ENCODE measurements at places on chromosomes 3 and 15.

- DNase-seq, result no peak
Measured at GRCh38 chr3:57226176-57226575, 1.4 kb upstream of the APPL1 start.

DNA sequence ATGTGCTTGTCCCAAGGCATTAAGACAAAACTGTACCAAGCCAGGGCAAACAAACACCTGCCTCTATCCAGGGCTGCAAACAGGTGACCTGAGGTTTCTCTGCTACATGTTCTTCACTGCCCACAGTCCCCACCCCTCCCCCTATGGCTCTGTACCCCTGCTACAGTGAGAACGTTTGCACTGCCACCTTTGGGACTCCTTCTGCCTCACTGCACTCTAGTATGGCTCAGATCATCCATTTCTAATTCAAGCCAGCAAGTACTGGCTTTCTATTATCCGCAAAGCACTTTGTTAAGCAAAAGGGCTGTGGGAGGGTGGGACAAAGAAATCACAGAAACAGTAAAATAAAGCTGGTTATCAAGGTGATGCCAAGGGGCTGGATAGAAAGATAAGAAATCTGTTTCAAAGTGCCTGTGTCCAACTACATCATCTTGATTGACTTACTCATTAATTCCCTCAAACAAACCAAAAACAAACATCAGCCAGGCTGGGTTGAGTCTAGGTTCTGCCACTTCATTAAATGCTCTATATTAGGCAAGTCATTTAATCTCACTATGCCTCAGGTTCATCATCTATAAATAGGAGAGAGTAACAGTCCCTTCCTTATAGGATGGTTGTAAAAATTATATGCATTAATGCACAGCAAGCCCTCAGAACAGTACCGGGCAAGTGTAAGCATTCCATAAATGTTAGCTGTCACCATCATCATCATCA is 95.3 kb downstream of the PDZRN3 start:
- DNase-seq, result no peak

GRCh38 chr15:82040862-82041261 is 5.0 kb downstream of the MEX3B start:
- peak; percentile 50 for DNase-seq

DNA sequence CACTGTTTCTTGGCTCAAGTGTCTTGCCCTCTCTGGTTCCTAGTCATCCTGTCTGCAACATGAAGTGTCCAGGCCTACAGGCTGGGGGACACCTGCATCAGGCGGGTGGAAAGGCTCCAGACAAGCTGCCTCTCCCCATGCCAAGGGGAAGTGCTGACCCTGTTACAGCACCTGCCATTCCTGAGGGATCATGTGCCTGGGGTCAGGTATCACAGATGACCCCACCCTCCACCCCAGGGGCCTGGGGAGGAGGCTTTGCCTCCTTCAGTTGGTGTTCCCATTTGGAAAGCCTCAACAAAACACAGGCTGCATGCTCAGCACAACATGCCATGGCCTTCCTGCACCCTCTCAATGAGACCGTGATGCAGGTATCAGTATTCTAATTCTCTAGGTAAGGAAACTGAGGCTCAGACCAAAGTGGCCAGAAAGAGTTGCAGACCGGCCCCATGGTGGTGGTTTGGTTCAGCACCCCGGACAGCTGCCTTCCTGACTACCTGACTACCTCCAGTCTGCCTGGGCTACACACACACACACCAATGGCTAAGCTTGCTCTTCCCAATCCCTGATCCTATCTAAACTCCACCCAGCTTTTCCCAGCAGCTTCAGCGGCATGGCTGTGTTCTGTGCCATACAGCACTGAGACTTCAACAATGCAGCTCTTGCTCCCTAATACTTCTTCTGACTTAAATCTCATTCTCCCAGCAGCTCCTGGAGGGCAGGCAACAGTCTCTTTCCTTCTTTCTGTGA is 69.7 kb upstream of the LINGO1 start:
- DNase-seq, result no peak

DNA sequence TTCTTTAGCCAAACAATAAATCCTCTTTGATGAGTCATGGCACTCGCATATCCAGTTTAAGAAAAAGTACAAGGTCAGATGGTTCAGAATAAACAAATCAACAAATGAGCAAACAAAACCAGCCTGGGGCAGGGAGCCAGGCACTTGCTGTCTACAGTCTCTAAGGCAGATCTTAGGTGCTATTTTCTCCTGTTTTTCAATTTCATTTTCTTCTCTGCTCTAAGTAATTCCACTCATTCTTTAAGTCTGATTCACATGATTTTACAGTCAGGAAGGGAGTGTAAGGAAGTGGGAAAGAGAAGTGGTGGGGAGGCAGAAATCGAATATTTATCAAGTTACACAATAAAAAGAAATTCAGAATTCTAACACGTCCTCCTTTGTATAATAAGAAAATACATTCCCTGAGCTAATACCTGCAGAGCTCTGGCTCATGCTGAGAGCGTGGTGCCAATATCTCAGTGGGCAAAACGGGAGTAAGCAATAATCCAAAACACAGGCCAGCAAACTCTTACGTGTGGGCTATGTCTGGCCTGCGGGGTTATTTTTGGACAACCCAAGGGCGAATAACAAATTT is 298.6 kb downstream of the ADAMTS17 start:
- DNase-seq, result no peak

- no peak for DNase-seq
Measured at GRCh38 chr15:99631255-99631654, 65.5 kb downstream of the MEF2A start.

DNA sequence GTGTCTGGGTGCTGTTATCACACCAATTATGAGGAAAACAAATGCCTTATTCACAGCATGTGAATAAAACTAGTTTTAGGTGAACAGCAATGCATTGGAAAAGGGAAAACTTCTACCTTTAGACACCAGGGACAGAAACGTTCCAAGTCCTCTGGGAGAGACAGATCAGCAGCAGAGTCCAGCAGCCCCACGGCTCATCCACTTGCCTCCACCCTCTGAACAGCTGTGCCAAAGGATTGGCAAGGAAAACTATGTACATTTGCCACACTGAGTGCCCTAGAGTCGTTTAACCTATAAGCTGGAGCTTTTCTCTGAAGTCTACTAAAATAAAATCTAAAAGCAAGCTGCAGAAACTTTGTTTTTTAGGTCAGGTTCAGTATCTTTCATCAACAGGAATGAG is 107.7 kb upstream of the EIF1B start:
- no peak for DNase-seq

GRCh38 chr15:100803171-100803440 is 76.5 kb upstream of the ALDH1A3 start:
- no peak for DNase-seq

DNA sequence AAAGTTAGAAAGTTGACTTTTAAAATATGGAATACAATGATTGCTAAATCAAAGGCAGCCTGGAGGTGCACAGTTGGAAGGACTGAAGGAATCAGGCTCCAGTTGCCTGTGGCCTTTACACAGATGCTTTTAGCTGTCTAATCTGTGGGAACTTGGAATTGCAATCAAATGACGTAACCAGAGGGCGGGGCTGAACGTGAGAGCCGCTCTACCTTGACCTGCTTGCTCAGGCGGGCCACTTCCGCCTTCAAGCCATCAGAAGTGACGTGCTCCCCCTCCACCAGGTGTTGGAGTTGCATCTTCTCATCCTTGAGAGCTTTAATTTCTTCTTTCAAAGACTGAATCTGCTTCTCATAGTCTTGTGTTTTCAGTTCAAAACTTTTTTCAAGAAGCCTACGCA is 37.7 kb upstream of the GNB5 start:
- no peak for DNase-seq

- no peak for DNase-seq
Measured at GRCh38 chr3:63167113-63167512, 111.0 kb upstream of the SYNPR start.

DNA sequence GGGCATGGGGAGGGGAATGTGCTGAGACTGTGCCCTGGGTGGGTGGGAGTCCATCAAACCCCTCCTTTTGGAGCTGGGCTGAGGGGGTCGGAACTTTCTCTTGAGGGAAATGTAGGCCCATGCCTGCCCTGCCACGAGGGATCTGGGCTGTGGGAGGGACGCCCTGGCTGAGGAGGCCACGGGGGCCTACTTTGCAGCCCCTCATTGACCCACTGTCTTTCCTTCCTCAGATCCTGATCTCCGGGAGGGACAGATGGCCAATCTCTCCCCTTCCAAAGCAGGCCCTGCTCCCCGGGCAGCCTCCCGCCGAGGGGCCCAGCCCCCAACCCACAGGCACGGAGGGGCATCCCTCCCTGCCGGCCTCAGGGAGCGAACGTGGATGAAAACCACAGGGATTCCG is 25.3 kb downstream of the LOXL1 start:
- DNase-seq, result no peak

DNA sequence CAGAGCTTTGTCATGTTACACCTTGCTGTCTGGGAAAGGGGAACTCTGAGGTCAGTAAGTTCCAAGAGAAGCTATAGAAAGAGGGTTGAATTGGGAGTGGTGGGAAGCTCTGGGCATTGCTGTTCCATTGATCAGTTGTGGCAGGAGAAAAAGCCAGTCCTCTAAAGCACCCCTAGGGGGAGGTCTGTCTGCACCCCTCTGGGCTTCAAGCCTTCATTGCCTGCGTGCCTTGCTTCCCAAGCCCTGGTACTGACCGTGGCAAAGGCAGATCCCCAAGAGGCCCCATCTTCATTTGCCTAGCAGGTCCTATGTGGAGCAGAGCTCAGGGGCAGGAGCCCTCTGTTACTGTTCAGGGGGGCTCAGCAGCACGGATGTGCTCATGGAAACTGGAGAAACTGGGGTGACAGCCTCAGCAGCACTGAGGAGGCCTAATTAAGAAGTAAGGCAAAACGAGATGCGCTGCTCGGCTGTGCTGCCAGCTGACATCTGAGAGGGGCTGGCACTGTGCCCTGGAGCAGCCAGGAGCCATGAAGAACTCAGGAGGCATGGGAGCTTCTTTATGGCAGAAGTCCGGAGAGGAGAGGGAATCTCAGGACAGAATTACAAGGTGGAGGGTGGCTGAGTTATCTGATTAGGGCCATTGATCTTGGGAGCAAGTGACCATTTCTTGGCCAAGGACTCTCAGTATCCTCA is 270.9 kb downstream of the RPLP1 start:
- DNase-seq, result no peak

- DNase-seq, result no peak
Measured at GRCh38 chr3:143538577-143538981, 309.7 kb downstream of the SLC9A9 start.

- DNase-seq, result peak; percentile 14
Measured at GRCh38 chr3:114877378-114878113, 269.5 kb downstream of the ZBTB20 start.

GRCh38 chr3:123623346-123623880 is 38.6 kb upstream of the HACD2 start:
- no peak for DNase-seq

DNA sequence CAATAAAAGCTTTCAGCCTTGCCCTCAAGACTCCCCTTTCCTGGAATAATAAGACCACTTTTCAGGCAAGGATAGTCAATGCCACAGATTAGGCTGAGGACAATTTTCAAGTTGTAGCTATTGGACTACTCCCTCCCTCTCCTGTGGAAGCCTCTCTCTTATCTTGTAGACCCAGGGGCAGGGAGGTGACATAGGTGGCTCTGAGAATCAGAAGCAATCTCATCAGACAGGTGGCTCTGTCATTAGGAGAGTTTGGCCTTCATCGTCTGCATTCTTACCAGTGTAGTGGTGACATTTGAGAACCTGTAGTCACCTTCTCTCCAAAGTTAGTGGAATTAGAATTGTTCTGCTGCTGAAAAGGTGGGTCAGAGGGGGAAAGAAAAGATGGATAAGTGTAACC is 80.0 kb downstream of the LARS2 start:
- no peak for DNase-seq

DNA sequence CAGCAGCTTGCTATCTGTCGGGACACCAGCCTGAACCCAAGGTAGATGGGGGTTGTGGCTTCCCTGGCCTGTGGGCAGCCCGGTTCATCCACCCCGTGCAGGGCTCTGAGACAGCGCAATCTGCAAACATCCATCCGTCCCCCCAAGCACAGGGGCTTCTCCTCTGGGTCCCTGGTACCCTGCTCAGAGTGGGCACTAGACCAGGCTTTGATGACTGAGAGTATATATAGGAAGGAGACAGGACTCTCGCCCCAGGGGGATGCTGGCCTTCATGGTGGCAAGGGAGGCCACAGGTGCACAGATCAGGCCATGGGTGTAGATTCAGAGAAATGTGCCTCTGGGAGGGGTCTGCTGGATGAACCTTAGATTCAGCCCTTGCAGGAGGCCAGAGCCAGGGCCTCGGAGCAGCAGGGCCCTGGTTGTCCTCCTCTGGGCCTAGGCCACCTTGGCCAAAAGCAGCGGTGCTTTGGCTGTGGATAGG is 40.3 kb downstream of the CFAP100 start:
- no peak for DNase-seq

DNA sequence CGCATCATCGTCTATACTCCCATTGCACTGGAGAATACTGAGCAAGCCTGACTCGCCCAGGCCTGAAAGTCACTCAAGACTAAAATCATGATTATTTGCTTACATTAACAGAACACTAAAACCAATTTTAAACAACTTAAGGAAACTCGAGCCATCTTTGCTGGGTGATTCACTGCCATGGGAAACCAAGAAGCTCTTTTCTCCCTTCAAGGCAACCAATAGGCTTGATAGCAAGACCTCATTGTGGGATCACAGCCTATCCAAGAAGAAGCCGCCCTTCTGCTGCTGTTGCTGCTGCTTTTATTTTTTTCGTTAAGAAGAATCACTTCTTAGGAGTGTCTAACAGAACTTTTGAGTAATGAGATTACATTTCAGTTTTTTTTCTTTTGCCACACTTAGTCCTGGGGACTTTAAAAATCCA is 479.4 kb downstream of the FOXP1 start:
- DNase-seq, result no peak

DNA sequence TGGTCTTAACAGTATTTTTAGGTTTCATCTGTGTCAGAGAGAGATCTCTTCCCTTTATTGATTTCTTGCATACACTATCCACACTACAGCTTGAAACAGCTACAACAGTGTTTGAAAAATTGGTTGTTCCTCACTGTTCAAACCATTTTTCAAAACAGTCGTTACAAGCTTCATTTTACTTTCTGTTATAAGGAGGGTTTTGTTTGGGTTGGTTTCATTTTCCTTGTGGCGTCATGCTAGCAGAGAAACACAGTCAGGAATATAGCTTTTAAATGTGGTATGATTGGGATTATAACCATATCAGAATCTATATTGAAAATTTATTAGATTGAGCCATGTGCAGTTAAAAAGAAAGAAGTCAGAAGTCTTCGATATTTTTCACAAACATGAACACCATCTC is 400.6 kb downstream of the ZBTB20 start:
- no peak for DNase-seq

GRCh38 chr3:150327678-150328653 is 80.1 kb upstream of the TSC22D2 start:
- DNase-seq, result no peak

DNA sequence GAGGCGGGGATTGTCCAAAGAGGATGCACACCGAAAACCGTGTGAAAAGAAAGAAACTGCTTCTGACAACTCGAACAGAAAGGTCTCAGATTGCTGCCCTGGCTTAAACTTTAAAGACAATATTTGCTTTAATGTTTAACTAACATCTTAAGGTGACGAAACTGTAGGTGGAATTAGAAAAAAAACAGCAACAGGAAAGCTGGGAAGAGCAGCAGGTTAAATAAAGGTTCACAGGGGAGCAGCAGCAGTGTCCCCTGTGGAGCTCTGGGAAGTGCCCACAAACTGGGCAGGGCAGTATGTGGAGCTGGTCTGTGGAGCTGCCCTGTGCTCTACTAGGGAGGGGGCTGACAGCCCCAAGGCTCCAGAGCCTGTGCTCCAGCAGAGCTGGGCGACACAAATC is 25.4 kb downstream of the RUVBL1 start:
- no peak for DNase-seq

GRCh38 chr3:45312836-45313493 is 75.4 kb upstream of the LARS2 start:
- DNase-seq, result no peak

- peak; percentile 90 for DNase-seq
Measured at GRCh38 chr3:187738331-187739093, 6.8 kb downstream of the BCL6 start.
